ENCODE measurements at places on chromosomes 3 and 15.

GRCh38 chr15:60945196-60945595 lies 283.9 kb downstream of the RORA start:
- DNase-seq: peak; percentile 37

GRCh38 chr3:55461896-55462295 lies 25.2 kb downstream of the WNT5A start:
- peak; percentile 82 for DNase-seq

DNA sequence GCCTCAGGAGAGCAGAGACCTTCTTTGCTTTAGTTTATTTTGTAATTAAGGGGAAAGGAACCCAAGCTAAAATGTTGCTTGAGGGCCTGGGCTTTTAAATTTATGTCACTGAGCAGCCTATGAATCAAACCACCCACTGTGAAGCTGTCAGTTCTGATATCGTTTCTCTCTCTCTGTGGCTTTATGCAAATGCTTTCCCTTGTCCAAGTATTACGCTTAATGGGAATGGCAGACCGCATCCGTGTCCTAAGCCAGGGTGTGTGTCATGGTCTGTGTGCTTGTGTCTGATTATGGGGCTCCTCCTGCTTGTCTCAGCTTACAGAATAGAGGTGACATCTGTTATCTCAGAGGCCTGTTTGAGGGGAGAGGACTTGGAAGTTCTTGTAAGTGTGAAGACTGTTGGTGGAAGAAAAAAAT lies 82.4 kb downstream of the EBLN2 start:
- peak; percentile 57 for DNase-seq

DNA sequence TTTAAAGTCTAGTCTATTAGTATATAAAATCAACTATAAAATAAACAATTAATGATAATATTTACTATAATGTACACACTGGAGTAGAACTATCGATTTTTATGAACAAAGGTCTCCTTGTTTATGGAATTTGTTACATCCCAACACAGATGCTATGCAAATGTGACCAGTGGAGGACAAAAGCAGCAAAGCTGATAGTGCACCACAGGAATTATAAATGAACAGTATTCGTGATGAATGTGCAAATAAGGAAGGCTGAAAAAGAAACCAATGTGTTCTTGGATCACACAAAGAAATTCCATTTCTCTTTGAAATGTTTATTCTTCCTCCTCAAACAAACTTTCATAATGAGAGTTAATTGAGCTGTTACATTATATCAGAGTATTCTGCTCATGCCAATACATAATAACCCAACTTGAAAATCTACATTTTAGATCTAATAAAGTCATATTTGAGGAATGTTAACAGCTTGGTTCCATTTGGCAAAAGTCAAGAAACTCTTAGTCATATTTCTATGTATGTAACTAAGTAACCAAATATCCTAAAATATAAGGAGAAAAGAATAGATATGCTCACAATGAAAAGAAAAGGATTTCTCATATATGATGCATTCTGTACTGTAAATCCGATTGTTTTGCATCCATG lies 79.3 kb downstream of the NEK10 start:
- peak; percentile 57 for DNase-seq

DNA sequence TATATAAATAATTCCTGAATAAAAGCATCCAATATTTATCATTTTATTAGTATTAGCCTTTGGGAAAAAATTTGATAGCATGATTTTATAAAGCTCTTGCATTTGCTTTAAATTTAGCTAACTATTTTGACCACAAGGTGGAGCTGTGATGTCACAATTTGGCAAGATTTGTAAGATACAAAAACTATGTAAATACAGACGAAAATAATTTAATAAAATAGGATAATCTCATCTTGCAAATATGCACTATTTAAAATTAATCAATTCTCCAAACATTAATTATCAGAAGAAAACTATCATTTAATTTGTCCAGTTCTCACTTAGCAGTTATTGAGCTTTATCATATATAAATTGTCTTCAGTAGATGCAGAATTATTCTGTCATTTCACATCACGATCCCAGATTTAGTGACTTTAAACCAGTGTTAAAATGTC lies 95.4 kb downstream of the PLOD2 start:
- DNase-seq: peak; percentile 69

GRCh38 chr3:57983734-57984518 lies 24.3 kb upstream of the FLNB start:
- peak; percentile 88 for DNase-seq

- DNase-seq: no peak
Observed at GRCh38 chr3:119562307-119562961, 3.0 kb upstream of the CD80 start.

DNA sequence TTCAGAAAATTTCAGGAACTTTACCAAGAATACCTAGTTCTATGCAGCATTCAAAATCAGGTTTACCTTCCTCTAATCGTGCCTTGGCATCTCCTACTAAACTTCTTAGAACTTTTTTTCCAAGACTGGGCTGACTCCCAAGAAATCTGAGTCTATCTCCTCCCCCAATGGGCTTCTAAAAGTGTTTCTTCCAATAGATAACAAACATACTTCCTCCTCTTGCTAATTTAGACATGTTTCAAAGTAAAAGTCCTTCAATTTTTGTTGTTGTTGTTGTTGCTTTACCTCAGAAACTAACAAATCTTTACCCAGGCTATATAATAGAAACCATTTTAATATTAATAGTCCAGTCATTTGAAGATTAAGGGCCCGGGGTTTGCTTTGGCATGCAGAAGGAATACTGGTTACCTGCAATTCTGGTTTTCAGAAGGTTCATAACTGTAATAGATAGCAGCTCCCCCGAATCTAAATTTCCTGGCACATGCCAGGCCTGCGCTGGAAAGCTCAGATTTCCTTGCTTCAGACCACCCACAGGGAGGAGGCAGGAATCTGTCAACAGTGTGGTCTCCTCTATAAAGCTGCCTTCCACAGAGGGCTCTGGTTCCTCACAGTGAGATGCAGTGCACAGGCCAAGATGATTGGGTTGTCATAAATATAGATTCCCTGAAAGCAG lies 188.7 kb downstream of the THRB start:
- no peak for DNase-seq

GRCh38 chr3:127408022-127408683 lies 120.3 kb upstream of the PRR20G start:
- DNase-seq: no peak
